ENCODE measurements at places on chromosomes 16 and 17.

DNA sequence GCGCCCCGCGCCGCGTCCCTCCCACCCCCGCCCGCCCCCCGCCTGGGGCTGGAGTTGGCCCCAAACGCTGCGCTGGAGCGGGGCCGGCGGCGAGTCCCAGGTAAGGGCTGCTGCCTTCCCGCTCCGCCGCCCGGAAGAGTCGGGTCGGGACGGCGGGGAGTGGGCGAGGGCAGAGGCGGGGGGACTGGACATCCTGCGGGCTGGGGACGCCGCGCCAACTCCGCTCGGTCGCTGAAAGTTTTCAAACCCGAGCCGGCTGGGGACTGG, 469 bp downstream of the GPRC5C start:
- DNase-seq: no peak

- no peak for DNase-seq
These were observed 128.0 kb downstream of the RAP1GAP2 start for GRCh38 chr17:2924211-2924610.

- no peak for DNase-seq
These were observed 24.7 kb downstream of the CEP295NL start for GRCh38 chr17:78878261-78878660.

DNA sequence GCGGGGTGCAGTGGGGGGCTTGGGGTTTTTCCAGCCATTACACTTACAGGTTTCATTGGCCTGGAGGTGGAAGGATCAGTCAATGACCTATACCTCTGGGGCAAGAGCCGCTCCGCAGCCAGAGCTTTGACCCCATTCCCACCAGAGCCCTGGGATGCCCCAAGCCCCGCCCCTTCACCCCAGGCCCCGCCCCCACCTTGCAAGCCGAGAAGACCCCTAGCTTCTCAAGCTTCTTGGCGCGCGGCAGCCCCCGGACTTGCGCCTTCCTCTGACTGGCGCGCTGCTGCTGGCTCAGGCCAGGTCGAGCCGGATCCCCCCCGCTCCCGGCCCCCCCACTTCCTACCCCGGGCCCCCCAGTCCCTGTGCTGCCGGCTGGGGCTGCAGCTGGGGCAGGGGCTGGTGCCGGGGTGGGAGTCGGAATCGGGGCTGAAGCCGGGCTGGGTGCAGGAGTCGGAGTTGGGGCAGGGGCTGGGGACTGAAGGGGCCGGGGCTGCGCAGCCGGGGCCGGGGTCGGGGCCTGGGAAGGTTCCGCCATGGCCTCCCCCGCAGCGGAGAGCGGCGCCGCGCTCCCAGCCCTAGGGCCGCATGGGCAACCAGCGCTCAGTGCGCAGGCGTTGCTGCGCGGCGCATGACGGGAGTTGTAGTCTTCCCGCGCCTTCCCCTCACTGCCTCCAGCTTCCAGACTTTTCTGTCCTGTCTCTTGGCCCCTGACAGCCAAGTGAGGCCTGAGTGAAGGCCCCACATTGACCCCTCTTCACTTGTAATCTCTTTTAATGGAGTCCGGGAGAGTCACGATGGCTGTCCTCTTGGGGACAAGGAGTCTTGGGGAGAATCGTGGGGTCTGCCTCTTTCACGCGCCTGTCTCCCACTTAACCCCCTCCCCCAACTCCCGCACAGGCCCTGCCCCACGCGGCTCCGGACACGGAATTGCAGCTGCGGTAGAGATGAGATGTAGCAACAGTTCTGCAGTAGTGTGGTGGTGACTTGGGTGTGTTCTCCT, at the start of gene KAT2A:
Gene KAT2A, minus strand, starts transcription at position 598 of the 1,000 bp plus-strand sequence. Its CDS starts 63 bp downstream, at position 535.
- DNase-seq: peak; percentile 80

DNA sequence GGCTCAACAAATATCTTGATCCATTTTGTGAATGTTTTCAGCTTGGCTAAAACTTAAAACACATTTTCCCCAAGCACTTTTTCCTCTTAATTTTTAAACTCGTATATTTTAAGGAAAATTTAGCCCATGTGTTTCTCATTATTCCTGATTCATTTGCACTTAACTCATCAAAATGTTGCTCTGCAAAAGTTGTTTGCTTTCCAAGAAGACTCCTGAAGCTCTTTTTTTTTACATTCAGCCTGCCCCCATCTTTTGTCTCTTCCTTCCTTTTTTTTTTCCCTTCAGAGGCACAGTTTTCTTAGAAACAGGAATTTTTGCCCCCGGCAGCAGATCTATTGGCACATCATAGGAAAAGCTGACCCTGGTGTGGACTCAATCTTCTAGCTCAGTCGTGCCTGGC, 155.0 kb upstream of the SALL1 start:
- no peak for DNase-seq

DNA sequence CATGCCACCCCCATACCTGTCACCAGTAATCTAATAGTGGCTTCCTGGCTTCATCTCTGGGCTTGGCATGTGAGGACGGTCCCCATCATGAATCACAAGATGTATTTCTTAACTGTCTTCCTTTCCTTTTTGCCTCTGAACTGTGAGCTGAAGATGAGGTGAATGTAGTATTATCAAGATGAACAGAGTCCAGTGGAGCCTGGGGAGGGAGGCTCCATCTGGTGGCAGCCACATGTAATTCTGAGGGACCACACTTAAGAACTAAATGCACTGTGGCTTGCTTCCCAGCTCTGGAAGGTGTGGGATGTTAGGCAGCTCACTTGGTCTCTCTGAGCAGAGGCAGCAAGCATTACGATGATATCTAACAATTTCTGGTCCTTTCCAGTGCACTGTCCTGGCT, 354.9 kb upstream of the ASIC2 start:
- DNase-seq: no peak

GRCh38 chr17:67558740-67559380, 158.9 kb upstream of the NOL11 start:
- no peak for DNase-seq

DNA sequence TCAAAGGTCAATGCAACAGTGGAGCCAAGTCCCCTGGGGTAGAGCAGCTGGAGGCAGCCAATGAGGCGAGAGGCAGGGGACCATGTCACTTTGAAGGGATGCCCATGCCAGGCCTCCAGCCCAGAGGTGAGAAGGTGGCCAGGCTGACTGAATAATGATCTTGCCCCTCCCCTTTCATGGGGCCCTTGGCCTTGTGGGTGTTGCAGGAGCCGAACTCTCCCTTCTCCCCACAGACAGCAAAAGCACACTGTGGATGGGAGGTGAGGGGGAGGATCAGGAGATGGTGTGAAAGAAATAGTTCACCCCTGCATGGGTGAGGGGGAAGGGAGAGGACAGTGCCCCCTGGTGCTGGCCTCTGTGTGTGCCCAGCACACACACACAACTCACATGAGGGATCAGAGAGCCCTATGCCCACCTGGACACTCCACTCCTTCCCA, 15.8 kb upstream of the TBX21 start:
- peak; percentile 47 for DNase-seq

- DNase-seq: no peak
These were observed 18.3 kb downstream of the CDIPT start for GRCh38 chr16:29844575-29845331.

DNA sequence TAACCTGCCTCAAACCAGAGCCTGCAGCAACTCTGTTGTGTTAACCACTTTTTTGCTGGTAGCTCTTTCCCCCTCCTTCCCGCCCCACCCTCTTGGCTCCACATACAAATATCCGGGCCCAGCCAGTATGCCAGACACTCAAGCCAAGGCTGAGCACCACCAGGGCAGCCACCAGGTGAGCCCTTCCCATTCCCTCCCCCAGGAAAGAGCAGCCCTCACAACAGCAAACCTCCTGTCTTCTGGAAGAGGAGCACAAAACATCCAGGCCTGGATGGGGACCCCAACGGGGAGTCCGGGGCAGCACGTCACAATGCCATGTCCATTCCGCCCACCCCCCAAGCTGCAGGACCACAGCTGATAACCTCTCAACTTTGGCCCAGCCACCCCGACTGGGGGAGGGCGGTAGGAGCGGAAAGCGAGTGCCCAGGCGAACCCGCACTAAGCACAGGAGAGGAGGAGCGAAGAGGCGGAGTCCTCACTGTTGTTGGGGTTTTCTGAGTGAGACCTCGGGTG, 757 bp downstream of the ORMDL3 start:
- DNase-seq: peak; percentile 58

DNA sequence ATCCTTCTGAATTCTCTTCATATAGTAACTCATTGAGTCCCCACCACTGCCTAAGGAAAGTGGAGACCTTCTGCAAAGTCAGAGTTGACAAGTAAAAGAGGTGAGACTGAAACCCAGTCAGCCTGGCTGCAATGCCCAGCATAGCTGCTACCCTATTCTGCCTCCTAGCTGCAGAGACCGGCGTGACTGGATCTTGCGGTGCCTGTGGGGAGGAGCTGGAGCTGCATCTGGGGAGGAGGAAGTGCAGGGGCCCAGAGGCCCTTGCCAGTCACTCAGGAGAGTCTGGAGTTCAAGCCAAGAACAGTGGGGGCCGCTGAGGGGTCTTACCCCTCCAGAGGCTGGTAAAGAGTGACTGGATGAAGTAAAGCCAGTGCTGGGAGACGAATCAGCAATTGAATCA, 35.0 kb upstream of the ZNF423 start:
- peak; percentile 4 for DNase-seq

DNA sequence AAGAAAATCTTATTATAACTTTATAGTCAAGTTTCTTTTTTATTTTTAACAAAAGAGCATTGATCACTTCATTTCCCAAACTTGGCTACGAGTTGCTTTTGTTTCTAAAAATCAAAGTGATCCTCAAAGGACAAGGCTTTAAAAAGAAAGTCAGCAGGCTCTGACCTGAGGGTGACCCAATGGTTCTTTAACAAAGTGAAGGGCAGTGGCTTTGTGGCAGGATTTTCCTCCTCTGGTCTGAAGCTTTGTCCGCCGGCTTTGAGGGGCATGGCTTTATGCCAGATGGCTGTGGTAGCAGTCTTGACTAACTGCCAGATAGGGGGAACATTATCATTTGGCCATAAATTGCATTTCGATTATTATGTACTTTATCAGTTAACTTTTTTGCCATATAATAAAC, 28.5 kb downstream of the IQCK start:
- no peak for DNase-seq

DNA sequence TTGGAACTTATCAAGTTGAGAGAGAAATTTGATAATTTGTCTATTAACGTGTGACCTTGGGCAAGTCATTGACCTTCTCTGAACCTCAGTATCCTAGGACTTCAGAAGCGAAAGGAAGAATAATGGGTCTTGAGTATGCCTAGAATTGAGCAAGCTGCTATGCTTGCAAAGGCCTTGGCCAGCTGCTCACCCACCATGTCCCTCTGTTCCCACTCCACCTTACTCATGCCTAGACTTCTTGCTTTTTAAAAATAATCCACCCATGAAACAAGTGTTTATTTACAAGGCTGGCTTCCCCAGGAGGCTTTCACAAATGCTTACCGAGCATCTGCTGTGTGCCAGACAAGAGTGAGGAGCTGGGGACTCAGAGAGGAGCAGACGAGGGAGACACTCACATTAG, 590.6 kb downstream of the MAF start:
- no peak for DNase-seq

- no peak for DNase-seq
These were observed at the start of gene GUCY2D for GRCh38 chr17:8001976-8002720. Gene GUCY2D, plus strand, starts transcription at chr17:8002615. Its CDS starts 433 bp downstream, at chr17:8003048.

DNA sequence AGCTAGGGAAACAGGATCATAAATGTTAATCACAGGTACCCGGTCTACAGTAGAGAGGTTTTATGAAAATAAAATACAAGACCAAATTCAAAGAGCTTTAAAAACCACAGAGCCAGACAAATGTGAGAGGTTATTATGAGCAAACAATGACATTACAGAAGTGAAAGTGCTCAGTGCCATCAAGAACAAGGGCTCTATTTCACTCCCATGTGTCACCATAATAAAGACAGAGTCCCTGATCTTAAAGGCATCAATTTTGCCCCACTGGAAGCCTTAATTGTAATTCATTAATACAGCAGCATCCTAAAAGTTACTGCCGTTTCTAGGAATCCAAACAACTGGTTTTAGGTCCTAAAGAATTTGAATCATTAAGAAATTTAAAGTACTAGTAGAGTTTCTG, 43.7 kb upstream of the CDRT4 start:
- DNase-seq: no peak

GRCh38 chr17:50397111-50397918, at the start of gene LRRC59:
Gene LRRC59, minus strand, starts transcription at chr17:50397523. Its CDS starts 206 bp downstream, at chr17:50397317.
- DNase-seq: peak; percentile 92

DNA sequence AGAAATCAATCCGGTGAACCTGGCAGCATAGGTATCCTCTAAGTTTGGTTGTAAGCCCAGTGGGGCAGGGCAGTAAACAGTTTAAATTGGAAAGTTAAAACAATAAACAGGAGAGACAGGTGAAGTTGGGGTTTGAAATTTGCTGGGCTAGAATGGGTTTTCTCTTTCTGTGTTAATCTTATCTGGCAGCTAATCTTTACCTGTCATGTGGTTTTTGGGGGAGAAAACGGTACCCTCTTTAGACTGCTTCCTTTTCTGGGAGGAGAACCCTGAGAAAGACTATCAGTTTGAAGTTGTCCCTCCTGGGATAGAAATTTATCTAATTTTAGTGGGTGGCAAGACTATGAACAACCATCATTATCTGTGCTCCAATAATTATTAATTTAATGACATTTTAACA, 24.0 kb downstream of the CDH13 start:
- DNase-seq: no peak

GRCh38 chr17:4840893-4841242, 7.7 kb downstream of the MINK1 start:
- peak; percentile 13 for DNase-seq

- no peak for DNase-seq
These were observed 2.9 kb upstream of the CYLD start for GRCh38 chr16:50739031-50739430.

DNA sequence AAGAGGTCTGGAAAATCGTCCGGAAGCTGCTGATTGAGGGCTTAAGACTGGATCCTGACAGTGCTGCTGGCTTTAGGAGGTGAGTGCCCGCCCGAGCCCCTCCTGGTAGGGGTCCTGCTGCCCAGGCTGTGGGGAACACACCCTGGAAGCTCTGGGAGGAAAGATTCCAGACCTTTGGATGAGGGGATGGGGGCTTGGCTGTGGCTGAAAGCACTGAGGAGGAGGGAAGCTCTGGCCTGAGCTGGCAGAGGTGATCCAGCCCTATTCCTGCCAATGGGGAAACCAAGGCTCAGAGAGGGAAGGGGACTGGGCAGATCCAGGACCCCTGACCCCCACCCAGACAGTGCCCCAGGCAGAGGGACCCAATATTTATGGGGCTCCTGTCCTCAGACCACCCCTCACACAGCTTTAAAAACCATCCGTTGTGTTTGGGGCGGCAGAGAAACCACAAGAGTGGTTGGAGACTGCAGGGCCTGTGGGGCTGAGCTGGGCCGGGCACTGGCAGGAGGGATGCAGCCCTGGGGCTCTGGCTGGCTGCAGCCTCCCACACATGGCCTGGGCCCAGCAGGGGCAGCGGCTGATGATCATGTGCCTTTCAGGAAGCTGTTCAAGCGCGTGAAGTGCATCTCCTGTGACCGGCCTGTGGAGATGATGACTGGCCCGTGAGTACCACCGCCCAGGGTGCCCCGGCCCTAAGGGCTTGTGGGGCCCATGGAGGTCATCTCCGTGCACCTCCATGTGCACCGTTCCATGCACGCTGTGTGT, 22.8 kb downstream of the UBALD1 start:
- DNase-seq: no peak
